Tibial artery (tissue), 4 donors: ENCODE measurements at places on chromosomes 12 and 14.
A peak's percentile ranks its signal among the peaks of the same experiment; 100 is the strongest.

- no peak for DNase-seq
Observed at GRCh38 chr12:26010293-26010821, 51.9 kb downstream of the RASSF8 start.

DNA sequence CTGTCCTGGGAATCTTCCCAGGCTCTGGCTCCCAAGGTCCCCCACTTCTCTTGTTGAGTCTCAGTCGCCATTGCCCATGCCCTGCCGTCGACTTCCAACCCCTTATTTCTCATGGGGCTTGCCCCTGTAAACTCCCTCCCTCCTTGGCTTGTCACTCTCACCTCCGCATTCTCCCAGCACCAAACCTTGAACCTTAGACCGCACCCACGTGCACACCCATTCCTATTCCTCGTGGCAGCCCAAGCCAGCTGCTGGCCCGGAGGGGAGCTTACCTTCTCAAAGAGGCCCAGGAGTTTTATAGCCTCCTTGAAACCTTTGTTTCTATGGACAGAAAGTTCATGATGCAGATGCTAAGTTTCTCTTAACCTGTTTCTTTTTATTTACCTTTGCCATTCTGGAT is 4.6 kb downstream of the JDP2 start:
- no peak for DNase-seq

DNA sequence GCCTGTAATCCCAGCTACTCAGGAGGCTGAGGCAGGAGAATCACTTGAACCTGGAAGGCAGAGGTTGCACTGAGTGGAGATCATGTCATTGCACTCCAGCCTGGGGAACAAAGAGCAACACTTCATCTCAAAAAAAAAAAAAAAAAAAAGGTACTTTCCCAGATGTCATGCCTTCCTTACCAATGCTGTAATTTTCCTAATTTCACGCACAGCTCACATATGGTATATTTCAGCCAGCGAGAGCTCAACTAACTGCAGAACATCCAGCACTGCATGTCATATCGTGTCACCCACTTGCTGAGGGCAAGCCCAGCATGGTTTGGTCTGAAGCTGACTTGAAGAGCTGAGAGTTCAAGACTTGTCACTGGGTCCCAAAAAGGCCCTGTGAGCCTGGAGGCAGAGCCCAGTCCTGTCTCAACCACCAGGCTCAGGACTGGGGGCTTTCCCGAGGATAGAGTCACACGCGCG is 29.0 kb downstream of the NFKBIA start:
- DNase-seq: no peak

DNA sequence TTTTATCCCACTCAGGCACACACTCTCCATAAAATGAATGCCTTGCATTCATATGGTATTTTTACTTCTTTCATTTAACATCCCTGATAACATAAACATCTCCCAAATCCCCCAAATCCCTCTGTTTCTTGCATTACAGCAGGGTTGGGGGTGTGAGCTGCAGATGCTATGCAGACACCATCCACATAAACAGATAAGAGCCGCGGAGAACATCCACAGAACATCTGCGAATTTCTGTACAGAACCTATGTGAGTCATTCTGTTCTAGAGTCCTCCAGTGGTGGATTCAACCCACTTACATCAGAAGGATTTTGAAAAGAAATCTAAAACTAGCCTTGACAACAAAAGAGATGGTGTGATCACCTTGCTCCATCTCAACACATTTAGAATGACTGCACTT is 20.3 kb downstream of the FBLN5 start:
- DNase-seq: no peak

- DNase-seq: no peak
Observed at GRCh38 chr12:114963846-114964245, 279.9 kb upstream of the TBX3 start.

DNA sequence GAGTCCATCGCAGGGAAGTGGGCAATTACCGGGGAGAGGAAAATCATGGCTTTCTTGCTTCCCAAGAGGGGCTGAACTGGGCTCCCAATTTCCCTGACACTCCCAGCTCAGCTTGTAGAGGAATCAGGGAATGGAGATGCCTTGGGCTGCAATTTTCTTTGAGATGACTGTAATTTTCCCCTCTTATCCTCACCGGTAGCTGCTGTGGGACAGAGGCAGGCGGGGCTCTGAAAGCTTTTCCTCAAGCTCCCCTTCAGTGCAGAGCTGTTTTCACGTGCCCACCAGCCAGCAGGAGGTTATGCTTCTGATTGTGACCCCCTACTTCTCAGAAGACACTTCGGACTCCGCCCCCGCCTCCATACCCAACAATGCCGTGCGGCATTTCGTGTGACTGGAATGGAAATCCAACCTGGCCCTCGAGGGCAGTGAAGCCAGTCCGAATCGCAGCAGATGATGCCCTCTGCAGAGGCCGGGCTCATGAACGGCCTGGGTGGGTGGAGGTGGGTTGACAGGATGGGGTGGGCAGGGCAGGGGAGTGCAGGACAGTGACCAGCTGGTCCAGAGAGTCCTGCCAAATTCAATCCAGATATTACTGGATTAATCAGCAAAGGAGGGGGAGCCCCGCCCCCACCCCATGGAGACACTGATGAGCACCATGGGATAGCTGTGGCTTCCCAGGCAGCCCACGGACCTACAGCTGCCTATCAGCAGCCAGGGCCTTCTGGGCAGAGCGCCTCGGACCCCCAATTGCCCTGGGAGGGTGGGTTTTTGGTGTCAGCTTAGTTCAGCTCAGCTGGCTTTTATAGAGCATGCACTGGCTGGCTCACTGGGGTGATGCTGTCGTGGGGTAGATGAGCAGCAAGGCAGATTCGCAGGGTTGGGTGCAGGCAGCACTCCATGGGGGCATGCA is 37.6 kb downstream of the RTL1 start:
- no peak for DNase-seq

DNA sequence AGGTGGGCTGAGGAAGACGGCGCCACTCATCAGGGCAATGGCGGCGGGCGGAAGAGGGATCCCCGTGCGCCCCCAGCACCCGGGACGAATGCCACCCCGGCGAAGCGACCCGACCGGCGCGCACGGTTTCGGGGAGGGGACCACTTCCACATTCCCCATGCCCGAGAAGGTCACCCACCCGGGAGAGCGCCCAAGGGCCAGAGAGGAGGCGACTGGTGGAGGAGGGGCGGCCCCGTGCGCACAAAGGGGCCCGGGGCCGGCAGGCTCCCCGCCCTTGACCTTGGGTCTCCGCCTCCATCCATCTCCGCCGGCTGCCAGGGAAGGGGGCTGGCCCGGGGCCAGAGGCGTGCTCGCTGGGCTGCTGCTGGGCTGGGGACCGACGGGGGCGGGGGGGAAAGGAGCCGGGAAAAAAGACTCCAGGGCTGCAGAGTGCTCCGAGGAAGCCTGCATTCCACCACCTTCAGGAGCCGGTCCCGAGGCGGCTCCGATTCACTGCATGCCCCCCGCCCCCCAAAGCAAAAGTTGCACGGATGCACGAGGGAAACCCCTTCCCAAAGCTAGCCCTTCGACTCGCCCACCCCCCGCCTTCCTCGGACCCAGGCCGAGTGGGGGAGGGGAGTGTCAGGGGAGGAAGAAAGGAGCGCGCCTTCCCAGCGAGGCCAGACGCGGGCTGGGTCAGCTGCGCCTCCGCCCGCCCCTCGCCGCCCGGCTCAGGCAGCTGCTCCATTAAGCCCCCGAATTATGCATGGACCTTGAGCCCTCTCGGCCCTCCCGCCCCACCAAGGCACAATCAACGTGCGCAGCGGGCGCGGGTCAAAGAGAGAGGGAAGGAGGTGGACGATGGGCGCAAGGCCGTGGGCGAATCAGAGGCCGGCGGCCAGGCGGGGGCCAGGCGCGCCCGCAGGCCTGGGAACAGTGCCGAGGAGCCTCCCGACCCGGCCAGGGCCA is 26.2 kb downstream of the BCL11B start:
- DNase-seq: no peak

DNA sequence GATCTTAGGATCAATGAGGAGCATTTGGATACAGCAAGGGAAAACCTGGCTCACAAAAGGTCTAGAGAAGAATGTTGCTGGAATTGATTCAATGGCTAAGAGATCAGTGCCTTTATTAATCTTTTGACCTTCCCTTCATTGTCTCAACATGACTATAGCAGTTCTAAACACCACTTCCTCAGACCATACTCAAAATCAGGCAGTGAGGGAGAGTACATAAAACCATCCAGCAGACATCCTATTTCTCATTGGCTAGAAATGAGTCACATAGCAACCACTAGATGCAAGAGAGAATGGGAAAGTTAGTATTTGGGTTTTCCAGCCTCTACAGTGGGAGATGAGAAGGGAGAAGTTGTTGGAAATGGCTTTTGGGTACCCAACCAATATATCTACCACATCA is 151.4 kb upstream of the NUDT4 start:
- DNase-seq: no peak

DNA sequence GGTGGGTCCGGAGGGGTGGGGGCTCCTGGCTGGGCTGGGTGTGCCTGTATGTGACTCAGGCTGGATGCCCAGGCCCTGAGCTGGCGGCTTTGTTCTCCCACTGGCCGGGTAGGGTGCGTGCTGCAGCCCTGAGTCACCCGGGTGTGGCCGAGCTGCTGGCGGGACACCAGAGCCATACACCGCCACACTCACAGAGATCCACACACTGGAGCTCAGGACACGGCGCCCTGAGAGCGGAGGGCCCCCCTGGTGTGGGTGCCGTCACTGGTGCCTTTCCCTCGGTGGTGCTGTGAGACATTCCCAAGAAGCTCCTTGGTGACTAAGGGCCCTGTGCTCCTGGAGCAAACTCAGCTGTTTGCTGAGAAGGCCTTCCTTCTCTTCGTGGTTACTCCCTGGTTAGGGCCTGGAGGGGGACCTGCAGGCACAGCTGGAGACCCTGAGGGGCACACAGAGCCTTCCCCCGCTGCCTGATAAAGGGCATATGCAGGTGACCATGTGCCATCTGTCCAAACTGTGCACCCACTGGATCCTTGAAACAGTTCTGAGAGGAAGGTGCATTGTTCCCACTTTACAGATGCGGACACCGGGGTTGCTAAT is 44.3 kb downstream of the KRT80 start:
- DNase-seq: peak; percentile 93

GRCh38 chr12:179131-179884 is 34.6 kb downstream of the SLC6A12 start:
- DNase-seq: no peak

DNA sequence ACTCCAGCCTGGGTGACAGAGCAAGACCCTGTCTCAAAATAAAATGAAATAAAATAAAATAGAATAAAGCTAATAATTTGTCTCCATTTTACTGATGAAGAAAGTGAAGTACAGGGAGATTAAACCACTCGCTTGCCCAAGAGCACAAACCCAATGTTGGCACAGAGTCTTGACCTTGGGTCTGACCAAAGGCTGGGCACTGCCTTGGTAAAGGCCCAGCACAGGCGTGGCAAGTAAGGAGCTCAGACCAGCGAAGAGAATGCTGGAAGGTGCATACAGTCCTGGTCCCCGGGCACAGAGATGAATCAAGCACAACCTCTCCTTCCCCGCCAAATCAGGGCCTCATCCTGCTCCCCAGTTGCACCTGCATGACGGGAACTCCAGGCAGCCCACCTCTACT is 26.9 kb downstream of the SCARB1 start:
- no peak for DNase-seq

DNA sequence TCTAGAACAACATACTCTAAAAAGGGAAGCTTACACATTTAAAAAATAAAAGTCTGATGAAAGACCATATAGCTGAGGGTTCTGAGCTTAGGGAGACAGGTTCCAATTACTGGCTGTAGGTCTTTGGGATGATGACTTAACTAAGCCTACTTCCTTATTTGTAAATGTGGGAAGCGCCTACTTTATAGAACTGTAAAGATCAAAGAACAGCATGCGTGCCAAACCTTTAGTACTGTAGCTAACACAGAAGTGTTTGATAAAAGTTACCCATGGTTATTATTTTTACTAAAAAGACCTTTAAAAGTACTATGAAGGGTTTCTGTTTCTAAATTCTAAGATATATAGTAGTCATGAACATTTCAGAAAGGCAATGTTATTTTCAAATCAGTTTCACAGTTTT is 35.7 kb downstream of the STK38L start:
- DNase-seq: no peak

- DNase-seq: no peak
Observed at GRCh38 chr12:38930990-38931389, 25.6 kb upstream of the CPNE8 start.

- DNase-seq: no peak
Observed at GRCh38 chr12:52523824-52524223, 3.6 kb upstream of the KRT5 start.

GRCh38 chr14:68794130-68794850 is 1.4 kb upstream of the ZFP36L1 start:
- DNase-seq: peak; percentile 95

DNA sequence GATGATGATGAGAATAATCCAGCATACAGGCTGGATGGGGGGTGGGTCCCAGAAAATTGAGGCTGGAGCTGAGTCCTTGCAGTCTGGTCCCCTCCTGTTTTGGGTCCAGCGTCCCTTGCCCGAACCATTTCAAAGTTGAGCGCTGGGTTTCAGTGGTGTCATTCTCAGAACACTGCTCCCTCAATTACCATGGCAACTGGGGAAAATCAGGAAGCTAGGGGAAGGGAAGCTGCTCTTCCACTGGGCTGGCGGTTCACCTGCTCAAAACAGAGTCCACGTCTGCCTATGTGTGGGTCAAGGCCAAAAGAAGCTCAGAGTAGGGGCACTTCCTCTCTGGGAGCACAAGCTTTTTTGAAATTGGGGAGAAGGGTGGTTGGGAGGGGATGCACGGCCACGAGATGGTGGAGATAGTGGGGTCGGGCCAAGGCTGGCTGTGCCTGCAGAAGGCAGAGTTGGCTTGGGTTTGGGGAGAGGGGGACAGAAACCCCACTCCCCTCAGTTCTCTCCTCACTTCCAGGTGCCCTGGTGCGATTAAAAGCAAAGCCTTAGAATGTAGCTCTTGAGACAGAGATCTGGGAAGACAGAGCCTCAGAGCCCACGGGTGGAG is 1.7 kb upstream of the NOS1 start:
- DNase-seq: no peak

- no peak for DNase-seq
Observed at GRCh38 chr12:69948851-69949250, 123.8 kb downstream of the MYRFL start.
